ENCODE measurements at places on chromosomes 12 and 14.

DNA sequence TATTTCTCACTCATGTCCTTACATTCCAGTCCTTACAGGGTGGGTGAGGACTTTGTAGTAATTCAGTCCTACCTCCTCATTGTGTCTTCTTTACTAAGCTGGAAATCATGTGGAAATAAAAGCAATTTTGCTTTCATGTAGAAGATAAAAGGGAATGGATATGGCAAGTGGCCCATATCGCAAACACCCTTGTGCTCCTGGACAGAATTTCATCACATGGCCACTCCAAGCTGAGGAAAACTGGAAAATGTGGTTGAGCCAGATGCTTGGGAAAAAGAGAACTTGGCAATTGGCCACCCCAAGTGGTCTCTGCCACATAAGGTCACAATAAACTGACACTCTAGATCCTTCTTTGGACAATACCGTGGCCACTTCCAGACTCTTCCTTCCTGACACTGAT, 64.2 kb upstream of the IFNG-AS1 start:
- no peak for DNase-seq

GRCh38 chr14:61602733-61603077, 92.6 kb upstream of the HIF1A start:
- no peak for DNase-seq

DNA sequence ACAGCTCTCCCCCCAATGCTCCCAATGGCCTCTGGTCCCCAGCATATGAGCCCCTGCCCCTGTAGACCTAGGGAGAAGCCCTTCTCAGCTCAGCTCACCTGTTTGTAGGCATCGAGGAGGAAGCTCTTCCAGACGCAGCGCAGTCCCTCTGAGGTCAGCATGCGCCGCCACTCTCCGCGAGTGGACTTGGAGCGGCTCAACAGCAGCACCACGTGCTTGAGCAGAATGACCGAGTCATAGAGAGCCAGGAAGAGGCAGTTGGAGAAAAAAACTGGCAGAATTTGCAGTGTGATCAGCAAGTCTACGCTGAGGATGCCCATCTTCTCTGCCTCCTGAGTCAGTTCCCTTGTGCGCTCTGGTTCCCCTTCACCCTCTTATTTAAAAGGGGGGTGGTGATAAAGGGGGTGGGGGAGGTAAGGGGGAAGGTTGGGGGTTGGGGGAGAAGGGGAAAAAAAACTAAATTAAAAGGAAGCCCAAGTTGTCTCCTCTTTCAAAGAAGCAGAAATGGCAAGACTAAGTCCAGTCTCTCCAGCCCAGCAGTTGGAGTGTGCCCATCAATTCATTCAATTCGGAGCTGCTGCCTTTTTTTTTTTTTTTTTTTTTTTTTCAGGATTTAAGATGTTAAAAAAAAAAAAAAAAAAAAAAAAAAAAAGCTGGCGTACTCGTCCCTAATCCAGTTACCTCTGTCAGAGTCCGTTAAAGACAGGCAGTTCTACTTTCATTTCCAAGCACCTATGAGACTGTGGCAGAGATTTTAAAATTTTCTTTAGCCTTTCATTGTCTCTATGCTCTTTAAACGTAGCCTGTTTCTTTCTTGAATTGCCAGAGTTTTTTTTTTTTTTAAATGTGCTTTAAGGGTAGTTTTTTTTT, at the start of gene DIO2:
DIO2 (minus strand) TSS at position 352 of the 870 bp plus-strand sequence; CDS start at position 320, 32 bp downstream.
- DNase-seq, result no peak

DNA sequence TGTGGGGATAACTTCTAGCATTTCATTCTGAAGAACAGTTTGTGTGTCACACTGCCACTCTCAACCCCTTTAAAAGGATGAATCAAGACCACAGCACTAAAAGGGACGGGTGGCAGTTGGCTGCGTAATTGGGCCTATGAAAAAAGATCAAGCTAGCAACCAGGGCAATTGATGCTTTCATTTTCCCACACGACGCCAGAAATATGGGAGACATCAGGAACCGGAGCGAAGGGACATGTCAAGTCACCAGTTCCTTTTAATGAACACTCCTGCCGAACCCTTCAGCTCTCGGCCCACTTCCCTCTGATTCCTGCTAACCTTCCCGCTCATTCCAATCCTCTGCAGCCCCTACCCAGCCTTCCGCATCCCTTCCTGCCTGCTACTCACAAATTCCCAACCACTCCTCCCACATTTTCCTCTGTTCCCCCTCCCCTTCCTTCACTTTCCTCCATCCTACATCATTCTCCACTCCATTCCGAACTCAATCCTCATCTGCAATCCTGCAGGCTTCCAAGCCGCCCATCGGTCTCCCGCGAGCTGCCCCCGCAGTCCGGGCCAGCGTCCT, 753 bp downstream of the CSRNP2 start:
- no peak for DNase-seq

DNA sequence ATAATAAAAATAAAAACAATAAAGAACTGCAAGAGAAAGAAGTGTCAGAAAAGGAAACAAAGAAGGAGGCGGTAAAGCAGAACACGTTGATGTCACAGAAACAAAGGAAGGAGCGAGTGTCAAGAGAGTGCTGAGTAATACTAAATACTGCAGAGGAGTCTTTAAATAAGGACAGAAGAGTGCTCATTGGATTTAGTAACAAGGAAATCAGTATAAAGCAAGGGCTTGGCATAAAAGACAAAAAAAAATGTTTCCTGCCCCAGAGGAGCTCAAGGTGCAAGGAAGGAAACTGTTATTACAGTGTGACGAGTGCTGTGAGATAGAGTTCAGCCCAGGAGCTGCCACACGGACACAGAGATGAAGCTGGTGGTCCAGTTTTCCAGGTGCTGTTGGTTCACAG, 8.4 kb upstream of the TUBA1A start:
- DNase-seq, result no peak

DNA sequence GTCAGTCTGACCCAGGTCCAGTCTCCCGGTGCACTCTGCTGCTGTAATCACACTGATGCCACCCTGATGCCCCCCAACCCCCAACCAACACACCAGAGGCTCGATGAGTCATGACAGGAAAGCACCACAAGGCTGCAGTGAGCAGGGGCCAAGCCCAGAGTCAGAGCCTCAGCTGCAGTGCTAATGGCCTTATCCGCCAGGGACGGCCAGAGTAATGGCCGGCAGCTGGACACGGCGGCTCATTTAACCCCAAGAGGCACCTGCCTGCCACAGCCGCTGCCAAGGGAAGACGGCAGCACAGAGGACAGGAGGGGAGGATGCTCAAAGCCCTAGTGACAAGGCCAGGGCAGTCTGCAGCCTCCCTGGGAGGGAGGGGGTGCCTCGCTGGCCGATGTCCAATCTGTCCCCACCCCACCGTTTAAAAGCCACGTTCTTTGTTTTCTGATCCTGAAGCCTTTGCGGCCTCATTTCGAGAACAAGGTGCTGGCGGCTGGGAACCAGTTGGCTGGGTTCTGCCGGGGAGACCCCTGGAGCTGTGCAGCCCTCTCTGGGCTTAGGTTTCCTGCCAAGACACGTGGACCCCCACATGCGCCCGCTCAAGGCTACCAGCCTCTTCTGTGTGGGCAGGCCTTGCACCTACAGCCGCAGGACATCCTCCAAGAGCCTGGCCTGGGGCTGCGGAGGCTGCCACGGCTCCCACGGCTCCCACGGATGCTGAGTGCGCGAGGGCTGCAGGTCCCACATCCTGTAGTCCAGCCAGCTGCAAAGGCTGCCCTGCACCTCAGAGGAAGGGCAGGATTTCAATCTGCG, 13.1 kb downstream of the CCDC85C start:
- DNase-seq, result no peak

GRCh38 chr14:27553790-27554189, 956.0 kb upstream of the NOVA1 start:
- DNase-seq, result no peak

GRCh38 chr14:35295845-35296161, 3.6 kb downstream of the PSMA6 start:
- no peak for DNase-seq

DNA sequence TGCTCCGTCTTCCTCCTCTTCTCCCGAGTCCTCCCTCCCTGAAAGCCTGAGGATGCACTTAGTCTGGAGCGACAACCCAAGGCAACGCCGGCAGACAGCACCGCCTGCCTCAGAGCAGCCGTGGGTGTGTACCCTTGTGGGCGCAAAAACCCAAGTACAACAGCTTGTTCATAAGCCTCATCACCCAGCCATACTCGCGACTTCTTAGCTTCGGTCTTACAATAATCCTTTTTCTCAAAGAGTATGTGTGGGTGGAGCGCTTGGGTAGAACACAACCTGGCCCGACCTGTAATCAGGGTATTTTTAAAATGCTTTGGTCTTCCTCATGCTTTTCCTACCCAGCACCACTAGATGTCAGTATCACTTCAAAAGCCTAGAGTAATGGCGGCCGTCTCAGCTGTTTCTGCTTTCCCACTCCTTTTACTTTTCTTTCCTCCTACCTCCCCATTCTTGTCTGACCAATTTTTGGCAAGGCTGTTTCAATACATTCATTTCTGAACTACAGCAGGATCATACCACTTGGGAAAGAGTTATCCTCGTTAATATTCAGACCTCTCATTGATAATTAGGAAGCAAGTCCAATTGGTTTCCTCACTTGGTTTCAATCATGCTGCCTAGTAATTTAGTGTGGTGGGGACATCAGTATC, 198.9 kb downstream of the EPS8 start:
- DNase-seq, result no peak

DNA sequence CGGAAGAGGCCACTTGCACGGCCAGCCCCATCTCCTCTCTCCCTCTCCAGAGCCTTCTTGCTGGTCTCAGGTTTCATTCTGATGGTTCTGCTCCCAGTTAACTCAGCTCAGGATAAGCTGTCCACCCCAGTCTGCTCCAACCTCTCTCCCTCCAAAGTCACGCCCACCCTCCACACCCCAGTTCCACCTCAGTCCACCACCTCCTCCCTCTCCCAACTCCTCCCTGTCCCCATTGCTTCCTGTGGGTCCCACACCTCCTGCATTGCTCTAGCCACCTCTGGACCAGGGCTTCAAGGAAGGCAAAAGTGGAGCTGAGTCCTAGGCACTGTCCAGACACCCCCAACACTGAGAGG, 13.1 kb downstream of the KRT71 start:
- no peak for DNase-seq

DNA sequence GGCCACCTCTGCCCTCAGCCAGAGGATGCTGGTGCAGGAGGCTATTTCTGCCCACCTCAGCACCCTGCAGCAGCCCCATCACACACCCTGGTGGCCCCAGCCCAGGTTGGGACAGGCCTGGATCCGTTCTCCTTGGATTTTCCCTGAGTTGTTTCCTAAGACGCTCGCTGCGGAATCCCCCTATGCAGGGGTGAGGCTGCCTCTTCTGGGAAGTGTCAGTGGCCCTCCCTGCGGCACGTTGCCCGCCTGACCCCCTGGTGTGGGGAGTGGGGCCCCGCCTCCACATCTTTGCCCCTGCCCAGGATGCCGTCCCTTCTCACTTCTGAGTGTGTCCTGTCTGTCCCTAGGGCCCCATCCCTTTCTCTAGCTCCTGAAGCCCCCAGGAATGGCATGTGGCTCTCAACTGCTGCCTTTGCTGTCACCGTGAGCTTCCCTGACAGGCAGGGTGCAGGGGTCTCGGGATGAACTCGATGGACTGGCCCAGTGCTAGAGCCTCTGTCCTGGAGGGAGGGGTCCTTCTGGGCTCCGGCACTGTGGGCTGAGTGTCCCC, 594 bp upstream of the EXOC3L4 start:
- DNase-seq, result no peak

DNA sequence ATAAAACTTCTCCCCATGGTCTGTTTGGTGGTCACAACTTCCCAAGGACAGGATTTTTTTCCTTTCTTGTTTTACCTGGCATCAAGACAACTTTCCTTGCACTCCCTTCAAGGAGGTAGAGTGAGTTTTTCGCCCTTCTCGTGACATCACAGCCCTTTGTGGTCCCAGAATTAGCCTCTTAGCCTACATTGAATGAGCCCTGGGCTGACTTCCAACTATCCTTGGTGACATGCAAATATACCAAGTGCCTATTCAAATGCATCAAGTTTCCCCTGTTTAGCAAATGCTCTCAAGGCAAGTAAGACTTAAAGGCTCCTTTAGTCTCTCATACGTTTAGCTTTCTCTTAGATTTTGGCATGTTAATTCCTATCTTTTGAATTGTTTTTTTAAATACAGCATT, 36.6 kb downstream of the TC2N start:
- DNase-seq, result no peak

DNA sequence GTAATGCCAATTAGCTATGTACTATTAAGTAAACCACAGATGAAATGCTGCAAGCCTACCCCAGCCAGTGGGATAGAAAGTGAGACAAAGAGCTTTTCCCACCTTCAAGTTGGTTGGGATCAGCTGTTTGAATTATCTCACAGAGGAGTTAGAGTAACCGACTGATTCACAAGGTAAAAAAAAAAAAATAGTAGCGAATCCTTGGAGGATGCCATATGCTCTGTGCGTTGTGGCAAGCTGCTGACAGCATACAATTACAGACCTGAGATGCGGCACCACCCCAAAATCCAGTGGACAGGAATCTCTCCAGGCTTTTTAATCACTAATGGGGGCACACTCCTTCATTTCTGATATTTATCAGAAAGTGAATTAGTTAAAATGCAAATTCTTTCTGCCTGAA, 157.0 kb upstream of the RMST start:
- DNase-seq, result no peak

GRCh38 chr14:32009976-32010581, 67.0 kb upstream of the ARHGAP5 start:
- DNase-seq, result no peak

- no peak for DNase-seq
Observed at GRCh38 chr12:53735-54730, 12.5 kb upstream of the IQSEC3 start.

- DNase-seq, result no peak
Observed at GRCh38 chr14:77097006-77097699, 905 bp upstream of the CIPC start.

GRCh38 chr12:124612410-124612680, 44.9 kb upstream of the NCOR2 start:
- no peak for DNase-seq

DNA sequence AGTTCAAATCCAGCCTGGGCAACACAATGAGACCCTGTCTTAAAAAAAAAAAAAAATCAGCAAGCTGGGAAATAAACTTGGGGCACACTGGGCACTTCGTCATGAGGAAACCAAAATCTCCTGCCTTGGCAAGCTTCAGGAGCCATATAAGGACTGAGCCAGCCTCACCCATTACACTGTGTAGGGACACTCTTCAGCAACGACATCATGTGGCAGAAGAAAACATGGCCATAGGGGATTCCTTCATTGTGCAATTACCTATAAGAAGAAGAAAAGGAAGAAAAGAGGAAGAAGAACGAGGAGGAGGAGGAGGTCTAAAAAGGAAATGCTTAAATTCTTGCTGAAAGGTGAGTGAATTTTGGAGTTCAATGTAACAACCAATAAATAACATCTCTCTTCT, 26.1 kb upstream of the IFNG start:
- DNase-seq, result no peak

- DNase-seq, result no peak
Observed at GRCh38 chr12:22729431-22729956, 104.5 kb downstream of the ETNK1 start.

DNA sequence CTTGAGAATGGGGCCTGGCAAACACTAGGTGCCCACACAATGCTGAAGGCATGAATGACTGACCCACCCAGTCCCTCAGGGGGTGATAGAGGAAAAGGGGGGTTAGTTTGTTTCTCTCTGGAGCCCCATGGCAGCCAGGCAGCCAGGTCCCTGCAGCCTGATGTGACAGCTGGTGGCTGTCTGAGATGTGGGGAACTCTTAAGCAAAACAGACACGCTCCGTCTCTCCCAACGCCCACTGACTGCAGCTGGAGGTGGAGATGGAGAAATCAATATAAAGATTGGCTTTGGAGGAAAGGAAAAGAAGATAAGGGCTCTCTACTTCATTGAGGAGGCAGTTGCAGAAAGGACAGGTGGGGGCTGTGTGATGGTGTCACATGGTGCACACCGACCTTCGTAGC, 240.8 kb upstream of the LHX5 start:
- DNase-seq, result no peak

Data from stimulated activated CD8-positive, alpha-beta memory T cell treated with anti-CD3 and anti-CD28 coated beads, Interleukin-2, amount 100 ng/mL, for 1 hour (primary cell).